Pericardium fibroblast (primary cell): ENCODE measurements at places on chromosomes 3 and 15. TPM values are rescaled to one million over a fixed set of nuclear protein-coding genes. Genes with fewer than 3 reads are reported as not detected.

AADACL2 gene
- not detected in 2 replicates for total RNA-seq

GOLGA8O gene
- total RNA-seq, result under 0.01 TPM in 1 of 2 replicates, not detected in the other

PLCH1 gene
- total RNA-seq, result not detected in 2 replicates

TLR9 gene
- total RNA-seq, result under 0.01 TPM in 1 of 2 replicates, not detected in the other

USF3 gene
- 6.1 and 7.7 TPM in 2 replicates for total RNA-seq

RPL22L1 gene
- total RNA-seq, result 270 and 338 TPM in 2 replicates

KLHL25 gene
- total RNA-seq, result 1.7 and 2.8 TPM in 2 replicates

MAP1A gene
- total RNA-seq, result 9.7 and 25.5 TPM in 2 replicates

CLSTN2 gene
- total RNA-seq, result 0.58 and 2.8 TPM in 2 replicates

CAMK2N2 gene
- total RNA-seq, result 0.12 TPM in 1 of 2 replicates, not detected in the other

TRH gene
- 0.85 TPM in 1 of 2 replicates, not detected in the other for total RNA-seq

CNTN3 gene
- total RNA-seq, result 0.23 and 1.5 TPM in 2 replicates

ISLR gene
- total RNA-seq, result 185 and 199 TPM in 2 replicates

LYZL4 gene
- not detected in 2 replicates for total RNA-seq

ROBO2 gene
- total RNA-seq, result 0.23 and 0.34 TPM in 2 replicates

PTX3 gene
- total RNA-seq, result 1,042 and 2,456 TPM in 2 replicates

TUSC7 gene
- total RNA-seq, result not detected in 2 replicates

LDHAL6B gene
- not detected in 2 replicates for total RNA-seq

TMEM108 gene
- 0.23 and 0.85 TPM in 2 replicates for total RNA-seq

SOX2 gene
- total RNA-seq, result not detected in 2 replicates

PLA2G4B gene
- 0.47 and 3.4 TPM in 2 replicates for total RNA-seq
